GM13976 (cell line): ENCODE measurements at places on chromosomes 6 and 20.

DNA sequence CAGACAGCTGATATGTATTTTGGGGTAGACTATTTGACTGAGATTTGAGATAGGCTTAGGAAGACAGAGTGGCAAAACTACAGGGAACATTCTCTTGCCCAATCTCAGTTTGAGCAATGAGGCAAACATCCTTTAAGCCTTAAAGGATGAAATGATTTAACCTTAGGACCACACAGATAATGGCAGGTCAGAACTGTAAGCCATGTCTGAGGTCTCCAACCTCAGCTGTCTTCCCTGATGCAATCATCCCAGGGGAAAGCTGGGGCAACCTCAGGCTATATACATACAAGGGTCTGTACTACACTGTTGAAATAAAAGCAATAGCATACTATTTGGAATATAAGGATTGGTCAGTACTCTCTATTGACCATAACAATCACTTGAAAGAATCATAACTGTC is 83.8 kb upstream of the NUP153 start:
- DNase-seq = no peak

- no peak for DNase-seq
Measured at GRCh38 chr6:108739496-108740330, 108.5 kb upstream of the ARMC2 start.

- no peak for DNase-seq
Measured at GRCh38 chr6:9332241-9332780, 897.0 kb upstream of the SLC35B3 start.

GRCh38 chr20:38106461-38106860 is 58.6 kb downstream of the TGM2 start:
- no peak for DNase-seq

DNA sequence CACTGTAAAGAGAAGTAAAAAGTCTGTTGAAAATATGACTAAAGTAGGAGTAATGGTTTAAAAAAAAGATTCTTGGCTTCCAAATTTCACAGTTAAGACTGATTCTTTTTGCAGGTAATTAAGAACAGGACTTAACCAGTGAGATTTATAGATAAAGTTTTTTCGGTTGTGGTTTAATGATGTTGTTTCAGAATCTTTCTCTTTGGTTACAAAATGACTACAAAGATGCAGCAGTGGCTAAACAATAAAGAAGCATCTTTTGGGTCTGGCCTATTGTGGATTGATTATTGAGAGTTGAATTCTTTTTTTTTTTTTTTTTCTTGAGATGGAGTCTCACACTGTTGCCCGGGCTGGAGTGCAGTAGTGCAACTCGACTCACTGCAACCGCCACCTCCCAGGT is 109.7 kb downstream of the AKAP7 start:
- DNase-seq = no peak

DNA sequence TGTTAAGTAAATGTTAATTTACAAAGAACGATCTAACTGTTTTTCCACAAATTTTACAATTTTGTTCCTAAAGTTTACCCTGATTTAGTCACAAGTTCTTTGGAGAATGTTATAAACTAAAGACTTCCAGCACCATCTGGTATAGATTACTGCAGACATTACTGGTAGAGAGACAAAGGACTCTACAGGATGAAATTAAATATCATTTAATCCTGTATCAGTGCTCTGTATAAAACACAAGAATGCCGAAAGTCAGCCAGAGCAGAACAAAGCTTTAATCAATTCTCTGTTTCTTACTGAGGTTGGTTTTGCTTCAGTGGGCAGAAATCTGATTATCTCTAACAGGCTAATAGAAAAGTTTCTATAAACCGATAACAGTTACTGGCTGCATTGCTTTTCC is 763.6 kb downstream of the TENT5A start:
- DNase-seq = no peak

GRCh38 chr20:20369250-20370093 is 1.6 kb downstream of the INSM1 start:
- peak; percentile 51 for DNase-seq

DNA sequence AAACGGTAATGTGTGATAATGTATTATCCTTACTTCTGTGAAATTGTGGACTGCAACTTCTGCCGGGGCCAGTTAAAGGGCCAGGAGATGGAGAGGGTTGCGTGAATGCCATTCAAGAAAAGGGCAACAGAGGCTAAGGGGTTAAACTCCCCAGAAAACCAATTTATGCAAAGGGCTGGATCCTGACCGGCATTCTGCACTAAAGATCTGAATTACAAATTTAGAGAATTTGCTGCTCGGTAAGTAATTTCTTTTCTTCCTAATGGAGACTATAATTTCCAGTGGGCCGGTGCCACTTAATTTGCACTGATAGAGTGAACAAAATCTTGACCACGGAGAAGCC is 130.1 kb downstream of the BCAS1 start:
- DNase-seq = no peak

- DNase-seq = peak; percentile 93
Measured at GRCh38 chr6:14117158-14118090, at the start of gene CD83. Gene CD83 (plus strand): TSS chr6:14117772. CDS start chr6:14117812, 40 bp downstream.

DNA sequence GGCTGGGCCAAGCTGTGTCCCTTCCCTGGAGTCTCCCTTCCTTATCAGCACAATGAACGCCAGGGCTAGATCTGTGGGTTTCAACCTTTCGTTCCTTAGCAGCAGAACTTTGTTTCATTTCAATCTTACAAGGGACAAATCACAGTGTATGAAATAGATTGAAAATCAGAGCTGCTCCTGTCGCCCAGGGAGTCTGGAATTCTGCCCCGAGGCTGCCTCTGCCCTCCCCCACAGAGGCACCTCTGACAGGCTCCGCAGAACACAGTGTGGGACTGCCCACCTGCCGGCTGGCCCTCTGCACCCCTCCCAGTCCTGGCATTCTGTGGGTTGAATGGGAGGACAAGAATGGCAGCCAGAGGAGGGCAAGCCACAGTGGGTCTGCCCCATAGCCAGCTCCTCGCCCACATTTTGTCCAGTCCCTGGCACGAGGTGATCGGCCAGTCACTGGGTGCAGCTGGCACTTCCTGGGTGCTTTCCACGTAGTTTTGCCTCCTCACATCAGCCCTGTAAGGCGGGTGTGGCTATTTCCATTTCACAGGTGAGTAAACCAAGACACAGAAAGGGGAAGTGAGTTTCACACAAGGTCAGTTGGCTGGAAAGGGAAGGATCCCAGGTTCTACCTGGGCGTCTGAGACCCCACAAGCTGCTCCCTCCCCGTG is 26.1 kb downstream of the MANBAL start:
- peak; percentile 59 for DNase-seq

DNA sequence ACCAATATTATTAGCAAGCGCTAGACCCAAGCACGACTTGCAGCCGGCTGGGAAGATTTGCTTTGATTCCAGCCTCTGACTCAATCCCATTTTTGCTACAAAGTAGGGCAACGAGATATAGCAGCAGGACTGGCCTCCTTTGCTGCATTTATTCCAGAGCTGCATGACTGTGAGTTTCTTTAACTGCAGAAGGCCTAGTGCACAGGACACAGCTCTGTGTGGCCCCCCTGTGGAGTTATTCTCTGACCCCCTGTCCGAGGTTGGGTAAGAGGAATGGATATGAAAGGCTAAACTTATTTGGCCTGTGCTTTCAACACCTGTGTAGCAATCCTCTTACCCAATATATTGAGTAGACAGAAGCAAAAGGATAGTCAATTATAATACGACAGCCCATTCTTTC is 133.3 kb upstream of the SPTLC3 start:
- no peak for DNase-seq

DNA sequence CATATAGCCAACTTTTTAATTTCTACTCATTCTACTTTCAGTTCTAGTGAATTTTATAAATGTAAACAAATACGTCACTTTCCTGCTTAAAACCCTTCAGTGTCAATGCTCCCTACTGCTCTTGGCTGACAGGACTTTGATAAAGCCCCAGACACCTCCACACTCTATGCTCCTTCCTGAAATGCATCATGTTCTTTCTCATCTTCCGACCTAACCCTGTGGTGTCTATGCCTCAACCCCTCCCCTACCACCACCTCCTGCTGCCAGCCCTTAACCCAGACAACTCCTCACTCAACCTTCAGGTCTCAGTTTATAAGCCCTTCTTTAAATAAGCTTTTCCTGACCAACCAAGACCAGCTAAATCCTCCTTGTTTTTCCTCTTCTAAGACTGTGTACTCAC is 19.1 kb downstream of the TLDC2 start:
- no peak for DNase-seq

GRCh38 chr6:20751293-20751935 is 217.2 kb downstream of the CDKAL1 start:
- DNase-seq = no peak

DNA sequence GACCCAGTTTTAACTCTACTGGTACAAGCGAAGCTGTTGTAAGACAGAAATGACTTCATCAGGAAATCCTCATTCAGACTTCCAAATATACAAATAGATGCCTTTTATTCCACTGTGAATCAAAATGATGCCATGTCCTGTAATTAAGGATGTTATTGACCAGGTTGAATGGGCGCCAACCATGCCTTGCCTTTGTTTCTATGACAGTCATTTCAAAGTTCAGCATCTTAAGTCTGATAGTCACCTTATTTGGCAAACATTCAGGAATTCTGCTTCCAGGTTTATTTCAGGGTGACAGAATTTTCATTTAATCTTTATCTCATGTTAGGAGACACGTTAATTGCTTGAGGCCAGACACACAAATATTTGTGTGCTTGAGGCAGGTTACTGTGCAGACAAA is 592.8 kb upstream of the JAG1 start:
- DNase-seq = no peak

- no peak for DNase-seq
Measured at GRCh38 chr20:14777591-14777990, 440.2 kb upstream of the FLRT3 start.

- DNase-seq = no peak
Measured at GRCh38 chr6:5905431-5906339, 101.0 kb downstream of the NRN1 start.

GRCh38 chr6:4817551-4817950 is 41.3 kb downstream of the CDYL start:
- no peak for DNase-seq
